B cell (primary cell): ENCODE measurements at places on chromosomes 12 and 14.

DNA sequence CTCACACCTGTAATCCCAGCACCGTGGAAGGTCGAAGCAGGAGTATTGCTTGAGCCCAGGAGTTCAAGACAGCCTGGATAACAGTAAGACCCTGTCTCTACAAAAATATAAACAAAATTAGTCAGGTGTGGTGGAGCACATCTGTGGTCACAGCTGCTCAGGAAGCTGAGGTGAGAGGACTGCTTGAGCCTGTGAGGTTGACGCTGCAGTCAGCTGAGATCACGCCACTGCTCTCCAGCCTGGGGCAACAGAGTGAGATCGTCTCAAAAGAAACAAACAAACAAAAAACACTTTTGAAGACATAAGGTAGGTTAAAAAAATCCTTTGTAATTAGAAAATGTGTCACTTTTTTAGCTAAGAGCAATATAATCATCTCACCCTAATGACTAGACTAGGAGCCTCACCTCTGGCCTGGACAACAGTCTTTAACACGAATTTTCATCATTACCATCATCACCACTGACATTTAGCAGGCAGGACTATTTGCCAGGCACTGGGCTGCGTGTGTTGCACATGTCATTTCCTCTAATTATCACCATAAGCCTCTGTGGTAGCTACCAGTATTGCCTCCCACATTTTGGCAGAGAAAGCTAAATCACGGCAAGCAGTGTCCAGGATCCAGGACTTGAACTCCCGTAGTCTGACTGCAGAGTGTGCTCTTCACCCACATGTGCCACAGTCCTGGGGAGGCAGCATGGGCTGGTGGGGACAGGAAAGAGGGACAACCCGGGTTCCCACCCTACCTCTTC lies 4.6 kb upstream of the SYCP3 start:
- DNase-seq = peak; percentile 95

- DNase-seq = no peak
Measured at GRCh38 chr14:89166633-89167032, 250.4 kb downstream of the FOXN3 start.

- DNase-seq = no peak
Measured at GRCh38 chr12:52524241-52524897, 4.2 kb upstream of the KRT5 start.

- peak; percentile 84 for DNase-seq
Measured at GRCh38 chr14:106308839-106309389, 782.5 kb downstream of the TMEM121 start.

DNA sequence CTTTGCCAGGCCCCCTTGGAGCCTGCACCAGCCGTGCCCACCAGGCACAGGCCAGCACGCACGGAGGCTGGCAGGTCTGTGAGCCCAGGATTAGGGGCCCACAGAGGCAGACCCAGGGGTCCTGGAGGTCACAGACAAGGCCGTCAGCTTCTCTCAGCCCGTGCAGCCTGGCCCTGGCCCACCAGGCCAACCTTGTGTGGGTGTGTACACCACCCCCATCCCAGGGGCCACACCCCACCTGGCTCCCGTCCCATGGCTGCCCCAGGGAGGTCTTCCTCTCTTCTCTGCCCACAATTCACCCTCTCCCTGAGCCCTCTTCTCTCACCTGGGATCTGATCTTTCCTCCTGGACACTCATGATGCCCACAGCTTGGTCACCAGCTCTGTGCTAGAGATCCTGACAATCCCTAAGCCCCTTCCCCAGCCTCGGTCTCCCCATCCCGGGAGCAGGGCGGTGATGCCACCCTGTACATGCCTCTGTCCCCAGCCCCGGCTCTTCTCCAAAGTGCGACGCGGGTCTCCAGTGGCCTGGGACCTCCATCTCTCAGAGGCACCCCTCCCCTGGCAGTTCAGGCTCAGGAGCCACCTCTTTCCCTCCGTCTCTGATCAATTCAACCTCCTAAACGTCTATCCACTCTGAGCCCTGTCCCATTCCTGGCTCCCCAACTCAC lies 31.1 kb upstream of the GPR132 start:
- no peak for DNase-seq

DNA sequence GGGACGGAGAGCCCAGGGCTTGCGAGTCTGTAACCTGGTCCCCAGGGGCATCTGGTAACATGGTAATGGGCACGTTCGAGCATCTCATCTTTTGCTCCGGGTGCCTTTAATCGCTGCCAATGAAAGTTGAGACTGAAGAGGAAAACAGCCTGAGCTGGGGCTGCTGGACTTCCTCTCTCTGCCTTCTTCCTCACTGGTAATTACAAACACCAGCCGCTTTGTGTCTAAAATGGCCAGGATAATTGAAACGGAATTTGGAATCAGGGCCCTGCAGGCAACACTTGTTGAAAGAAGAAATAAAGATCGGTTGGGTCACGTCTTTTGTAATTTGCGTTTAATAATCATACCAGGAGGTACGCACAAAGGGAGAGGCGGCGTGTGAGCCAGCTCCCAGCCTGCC lies 51.5 kb upstream of the GPATCH2L start:
- DNase-seq = no peak

DNA sequence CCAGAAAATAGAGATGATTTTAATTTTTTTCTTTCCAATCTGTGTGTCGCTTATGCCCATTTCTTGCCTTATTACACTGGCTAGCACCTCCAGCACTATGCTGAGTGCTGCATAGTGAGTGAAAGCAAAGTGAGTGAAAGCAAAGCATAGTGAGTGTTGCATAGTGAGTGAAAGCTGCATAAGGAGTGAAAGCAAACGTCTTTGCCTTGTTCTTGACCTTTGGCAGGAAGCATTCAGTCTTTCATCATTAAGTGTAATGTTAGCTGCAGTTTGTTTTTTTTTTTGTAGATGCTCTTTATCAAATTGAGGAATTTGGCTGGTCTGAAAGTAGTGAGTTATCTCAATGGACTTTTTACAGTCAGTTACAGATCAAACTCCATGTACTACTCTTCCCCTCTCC lies 6.9 kb upstream of the CORO1C start:
- DNase-seq = no peak

DNA sequence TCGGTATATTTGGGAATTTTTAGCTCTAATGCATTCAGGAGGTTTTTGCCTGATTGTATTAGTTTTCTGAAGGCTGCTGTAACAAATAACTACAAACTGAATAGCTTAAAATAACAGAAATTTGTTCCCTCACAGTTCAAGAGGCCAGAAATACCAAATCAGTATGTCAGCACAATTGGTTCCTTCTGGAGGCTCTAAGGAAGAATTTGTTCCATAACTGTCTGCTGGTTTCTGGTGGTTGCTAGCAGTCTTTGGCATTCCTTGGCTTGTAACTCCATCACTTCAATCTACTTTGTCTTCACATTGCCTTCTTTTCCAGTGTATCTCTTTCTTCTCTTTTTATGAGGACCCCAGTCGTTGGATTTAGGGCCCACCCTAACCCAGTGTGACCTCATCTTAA lies 21.3 kb downstream of the TMTC3 start:
- no peak for DNase-seq

DNA sequence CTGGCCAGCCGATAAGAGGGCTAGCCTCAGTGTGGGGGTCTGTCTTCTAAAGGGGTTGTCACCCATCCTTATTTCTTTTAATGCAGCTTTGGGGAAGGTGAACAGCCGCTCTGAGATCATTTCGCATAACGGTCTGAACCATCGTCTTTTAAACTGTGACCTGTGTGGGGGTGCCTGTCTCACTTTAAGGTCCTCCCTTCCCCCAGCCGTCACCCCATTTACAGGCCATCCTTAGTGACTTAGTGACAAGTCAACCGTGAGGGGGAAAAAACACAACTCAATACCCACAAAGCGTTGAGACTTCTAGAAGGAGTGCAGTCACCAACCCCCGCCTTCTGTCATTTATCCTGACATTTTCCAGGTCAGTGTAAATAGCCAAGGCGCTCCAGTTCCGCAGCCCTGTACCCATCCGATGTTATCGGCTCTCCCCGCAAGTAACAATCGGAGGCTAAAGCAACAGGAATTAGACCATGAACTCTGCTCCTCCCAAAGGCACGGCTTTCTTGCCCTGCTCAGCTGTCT lies 505 bp upstream of the DENND5B start:
- DNase-seq = peak; percentile 85

DNA sequence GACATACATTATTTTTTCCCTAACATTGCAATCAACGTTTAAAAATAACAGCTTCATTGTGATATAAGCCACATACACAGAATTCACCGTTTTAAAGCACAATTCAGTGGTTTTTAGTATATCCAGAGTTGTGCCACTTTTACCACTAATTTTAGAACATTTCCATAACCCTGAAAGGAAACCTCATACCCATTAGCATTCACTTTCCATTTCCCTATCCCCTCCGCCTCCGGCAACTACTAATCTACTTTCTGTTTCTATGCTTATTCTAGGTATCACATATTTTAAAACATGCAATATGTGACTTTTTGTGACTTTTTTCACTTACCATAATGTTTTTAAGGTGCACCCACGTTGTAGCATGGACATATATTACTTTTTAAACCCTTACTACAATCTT lies 55.6 kb upstream of the ISM2 start:
- peak; percentile 37 for DNase-seq

GRCh38 chr14:77041881-77042545 lies 13.5 kb upstream of the IRF2BPL start:
- no peak for DNase-seq

- no peak for DNase-seq
Measured at GRCh38 chr14:26380637-26381036, 217.2 kb downstream of the NOVA1 start.

DNA sequence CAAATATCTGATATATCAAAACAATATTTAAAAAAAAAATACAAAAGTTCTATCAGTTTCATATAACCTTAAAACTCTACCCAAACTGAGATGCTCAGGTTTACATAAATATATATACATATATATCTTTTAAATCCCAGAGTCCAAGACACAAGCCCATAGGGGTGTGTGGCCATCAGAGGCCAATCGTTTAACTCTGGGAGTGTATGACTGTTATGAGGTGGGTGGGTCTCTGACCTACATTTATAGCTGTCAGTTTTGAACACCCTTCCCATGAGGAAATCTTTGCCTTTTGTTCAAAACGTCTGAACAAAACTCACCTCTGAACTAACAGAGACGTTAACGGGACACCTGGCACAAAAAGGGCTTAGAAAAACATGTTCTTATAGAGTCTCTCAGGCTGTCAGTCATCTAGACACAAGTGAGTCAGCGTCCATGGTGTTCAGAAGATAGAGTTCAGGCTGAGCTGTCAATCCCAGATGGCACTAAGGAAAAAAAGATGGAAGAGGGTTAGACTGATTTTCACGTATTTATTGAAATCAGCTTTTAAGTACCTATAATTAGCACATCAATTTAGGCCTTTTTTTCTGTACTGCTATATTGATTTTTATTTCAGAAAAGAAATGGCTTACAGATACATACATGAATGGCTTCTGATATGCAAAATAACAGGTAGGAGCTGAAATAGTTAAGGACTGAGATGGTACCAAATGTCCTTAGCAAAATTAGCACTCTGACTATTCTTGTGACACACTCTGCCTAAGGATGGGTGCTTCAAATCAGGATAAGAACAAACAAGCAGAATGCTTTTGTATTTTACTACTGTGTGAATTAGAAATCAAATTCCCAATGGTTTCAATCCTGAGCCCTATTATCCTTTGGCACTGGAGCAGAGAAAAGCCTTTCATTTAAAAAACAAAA lies 29.2 kb downstream of the HIGD1C start:
- DNase-seq = no peak

DNA sequence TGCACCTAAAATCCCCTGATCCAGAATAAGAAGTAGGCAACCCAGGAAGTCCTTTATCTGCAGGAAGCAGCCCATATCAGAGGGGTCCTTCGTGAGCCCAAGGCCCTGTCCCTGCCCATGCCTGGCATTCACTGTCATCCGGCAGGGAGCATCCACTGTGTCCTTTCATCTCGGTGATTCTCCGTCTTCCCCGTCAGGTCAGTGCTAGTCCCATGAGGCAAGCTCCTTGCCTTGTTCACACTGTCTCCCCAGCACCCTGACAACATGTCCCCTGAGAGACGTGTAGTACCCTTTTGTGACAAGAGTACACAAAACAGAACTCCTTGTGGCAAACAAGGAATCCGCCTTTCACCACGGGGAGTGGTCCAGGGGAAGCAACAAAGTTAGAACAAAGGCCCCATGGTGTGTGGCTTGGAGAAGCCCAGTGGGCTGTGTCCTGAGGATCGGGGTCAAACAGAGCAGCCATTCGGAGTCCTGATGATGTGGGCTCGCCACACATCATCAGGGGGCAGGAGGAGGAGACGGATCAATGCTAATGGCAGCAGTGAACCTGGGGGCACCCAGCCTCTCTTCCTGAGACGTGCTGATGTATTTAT lies 112.1 kb downstream of the DICER1 start:
- no peak for DNase-seq
